ENCODE measurements at places on chromosomes 13 and 19.

DNA sequence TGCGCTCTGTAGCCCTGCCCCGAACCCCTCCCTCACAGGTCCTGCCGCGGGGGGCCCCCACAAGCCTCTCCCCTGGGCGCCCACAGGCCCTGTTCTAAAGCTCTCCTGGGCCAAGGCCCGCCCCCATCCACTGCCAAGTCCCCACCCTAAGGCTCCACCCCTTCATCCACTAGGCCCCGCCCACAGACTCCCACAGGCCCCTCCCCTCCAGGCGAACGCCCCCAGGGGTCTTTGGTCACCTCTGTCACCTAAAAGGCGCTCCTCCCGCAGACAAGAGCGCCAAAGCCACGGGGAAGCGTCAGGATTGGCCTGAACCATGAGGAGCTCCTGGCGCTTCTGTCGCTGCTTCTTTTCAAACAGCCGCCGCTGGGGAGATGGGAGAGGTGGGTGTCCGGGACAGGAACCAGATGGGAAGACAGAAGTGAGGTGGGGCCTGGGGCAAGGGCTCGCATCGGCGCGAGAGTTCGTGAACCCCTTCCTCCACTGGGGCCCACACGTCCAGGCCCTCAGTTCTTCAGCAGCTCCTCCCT is 2.3 kb downstream of the TULP2 start:
- no peak for DNase-seq

DNA sequence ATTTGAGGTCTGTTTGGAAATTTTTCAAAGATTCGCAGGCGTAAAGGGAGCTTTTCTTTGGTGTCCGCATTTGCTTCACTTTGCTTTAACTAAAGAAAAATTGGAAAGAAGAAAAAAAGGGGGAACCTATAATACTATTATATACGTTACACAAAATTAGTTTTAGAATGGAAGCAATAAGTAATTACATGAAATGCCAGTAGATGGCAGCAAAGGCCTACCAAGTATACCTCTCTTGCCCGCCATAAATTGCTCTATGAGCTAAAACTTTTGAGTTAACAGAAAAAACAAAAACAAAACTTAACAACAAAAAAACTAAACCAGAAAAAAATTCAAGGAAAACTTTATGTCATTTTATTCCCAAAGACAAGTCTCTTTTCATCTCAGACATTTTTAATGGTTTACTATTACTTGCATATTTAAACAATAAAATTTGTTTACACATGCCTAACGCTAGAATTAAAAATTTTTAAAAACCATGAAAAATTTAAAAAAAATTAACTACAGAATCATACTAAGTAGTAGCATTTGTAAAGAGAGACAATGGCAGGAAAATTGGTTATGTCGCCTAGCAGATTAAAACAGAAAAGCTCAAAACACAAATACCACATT is 271.4 kb downstream of the NALCN start:
- peak; percentile 30 for DNase-seq

DNA sequence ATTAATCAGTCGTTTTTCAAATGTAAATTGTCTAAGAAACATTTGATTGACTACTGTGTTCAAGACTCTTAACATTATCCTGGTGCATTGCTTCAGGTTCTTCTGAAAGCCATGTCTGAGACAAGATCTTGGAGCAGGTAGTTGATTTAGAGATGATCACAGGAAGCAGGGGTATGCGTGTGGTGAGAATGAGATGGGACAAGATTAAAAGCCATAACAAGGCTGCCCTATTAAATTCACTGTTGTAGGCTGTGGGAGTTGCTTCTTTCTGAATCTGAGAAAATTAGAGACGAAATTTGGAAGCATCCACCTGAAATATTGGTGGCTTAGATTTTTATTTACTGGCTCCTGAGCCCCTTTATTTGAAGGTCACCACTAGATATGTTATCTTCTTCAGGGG is 687.4 kb upstream of the SLITRK6 start:
- no peak for DNase-seq

- no peak for DNase-seq
Measured at GRCh38 chr13:113874579-113875428, 10.9 kb upstream of the GAS6 start.

GRCh38 chr19:43639519-43640423 is at the start of gene CADM4:
CADM4 (minus strand) TSS chr19:43639850; CDS start chr19:43639790, 60 bp downstream.
- DNase-seq = no peak

- peak; percentile 63 for DNase-seq
Measured at GRCh38 chr19:48674921-48675824, 2.4 kb upstream of the NTN5 start.

DNA sequence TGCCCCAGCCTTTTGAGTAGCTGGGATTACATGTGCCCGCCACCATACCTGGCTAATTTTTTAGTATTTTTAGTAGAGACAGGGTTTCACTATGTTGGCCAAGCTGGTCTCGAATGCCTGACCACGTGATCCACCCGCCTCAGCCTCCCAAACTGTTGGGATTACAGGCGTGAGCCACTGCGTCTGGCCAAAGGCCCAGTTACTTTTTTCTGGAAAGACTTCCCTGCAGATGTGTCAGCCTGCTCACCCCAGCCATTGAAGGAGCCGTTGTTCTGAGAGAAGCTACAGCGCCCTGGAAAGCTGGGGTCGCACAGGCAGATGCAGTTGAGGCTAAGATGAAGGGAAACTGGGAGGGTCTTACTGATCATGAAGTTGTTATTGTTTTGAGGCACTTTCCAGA is 7.9 kb upstream of the ZNF626 start:
- no peak for DNase-seq

- peak; percentile 18 for DNase-seq
Measured at GRCh38 chr13:64332048-64332447, 2898.1 kb downstream of the PCDH9 start.

DNA sequence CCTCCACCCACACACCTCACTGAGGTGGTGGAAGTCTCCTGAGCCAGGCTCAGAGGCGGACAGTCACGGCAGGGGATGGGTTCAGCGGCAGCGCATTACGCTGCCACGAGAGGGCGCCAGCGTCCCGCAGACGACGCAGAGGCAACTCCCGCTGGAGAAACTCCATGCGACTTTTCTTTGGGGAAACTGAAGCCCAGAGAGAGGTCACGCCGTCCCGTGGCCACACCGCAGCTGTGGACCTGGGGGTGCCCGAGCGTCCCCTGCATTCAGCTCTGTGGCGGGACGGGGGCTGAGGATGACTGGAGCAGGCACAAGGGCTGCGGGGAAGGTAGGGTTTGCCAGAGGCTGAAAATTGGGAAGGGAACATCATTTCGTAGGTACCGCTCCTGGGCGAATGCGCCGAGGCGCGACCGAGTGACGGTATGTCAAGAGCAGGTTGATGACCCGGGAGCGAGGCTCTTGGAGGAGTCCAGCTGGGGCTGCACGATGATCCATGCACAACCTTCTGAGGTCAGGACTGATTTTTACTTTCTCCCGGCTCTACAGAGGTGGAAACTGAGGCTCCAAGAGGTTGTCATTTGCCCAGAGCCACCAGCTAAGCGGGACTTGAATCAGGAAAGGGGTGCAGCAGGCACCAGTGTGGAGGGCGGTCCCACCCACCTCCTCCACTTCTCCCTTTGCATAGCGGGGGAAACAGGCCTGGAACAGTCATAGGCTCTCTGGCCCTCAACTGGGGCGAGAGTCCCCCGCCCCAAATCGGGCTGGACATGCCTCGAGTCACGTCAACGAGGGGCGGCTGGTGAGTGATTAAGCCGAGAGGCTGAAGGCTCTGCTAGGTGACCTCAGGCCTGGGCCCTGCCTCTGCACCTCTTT is 690 bp upstream of the ARRDC2 start:
- no peak for DNase-seq

DNA sequence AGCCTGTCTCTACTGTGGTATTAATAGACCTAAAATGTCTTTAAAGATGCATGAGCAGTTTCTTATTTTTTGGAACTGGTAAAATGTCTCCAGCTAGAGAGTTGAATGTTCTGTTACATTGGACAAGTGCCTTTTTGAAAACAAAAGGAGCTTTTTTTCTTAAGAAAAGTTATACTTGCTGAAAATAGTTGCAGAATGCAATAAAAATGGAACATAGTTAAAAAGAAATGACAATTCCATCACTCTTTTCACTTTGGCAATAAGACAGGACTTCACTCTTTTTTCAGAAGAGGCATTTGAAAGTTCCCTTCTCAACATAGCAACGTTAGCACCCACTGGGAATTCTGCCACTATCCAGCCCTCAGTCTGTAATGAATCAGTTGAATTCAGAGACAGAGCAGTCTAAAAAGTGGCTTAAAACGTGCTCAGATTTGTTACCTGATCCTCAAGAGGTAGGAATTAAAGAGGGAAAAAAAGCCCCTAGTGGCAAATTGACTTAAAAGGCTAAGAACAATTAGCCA is 10.1 kb downstream of the RGCC start:
- DNase-seq = no peak

DNA sequence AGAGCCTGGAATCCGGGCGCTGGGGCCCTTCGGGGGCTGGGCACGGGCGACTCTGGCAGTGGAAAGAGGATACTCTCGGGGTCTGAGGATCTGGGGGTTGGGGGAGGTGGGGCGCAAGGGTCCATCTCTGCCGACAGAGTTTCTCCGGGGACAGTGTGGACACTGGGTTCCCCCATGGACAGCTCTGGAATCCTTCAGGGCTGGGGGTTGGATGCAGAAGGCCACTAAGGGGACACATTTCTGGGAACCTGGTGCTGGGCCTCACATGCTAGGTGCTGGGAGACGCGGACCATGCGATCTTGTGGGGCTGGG is 2.3 kb downstream of the TGFBR3L start:
- no peak for DNase-seq

GRCh38 chr13:110012102-110012739 is 225.8 kb upstream of the IRS2 start:
- DNase-seq = no peak

DNA sequence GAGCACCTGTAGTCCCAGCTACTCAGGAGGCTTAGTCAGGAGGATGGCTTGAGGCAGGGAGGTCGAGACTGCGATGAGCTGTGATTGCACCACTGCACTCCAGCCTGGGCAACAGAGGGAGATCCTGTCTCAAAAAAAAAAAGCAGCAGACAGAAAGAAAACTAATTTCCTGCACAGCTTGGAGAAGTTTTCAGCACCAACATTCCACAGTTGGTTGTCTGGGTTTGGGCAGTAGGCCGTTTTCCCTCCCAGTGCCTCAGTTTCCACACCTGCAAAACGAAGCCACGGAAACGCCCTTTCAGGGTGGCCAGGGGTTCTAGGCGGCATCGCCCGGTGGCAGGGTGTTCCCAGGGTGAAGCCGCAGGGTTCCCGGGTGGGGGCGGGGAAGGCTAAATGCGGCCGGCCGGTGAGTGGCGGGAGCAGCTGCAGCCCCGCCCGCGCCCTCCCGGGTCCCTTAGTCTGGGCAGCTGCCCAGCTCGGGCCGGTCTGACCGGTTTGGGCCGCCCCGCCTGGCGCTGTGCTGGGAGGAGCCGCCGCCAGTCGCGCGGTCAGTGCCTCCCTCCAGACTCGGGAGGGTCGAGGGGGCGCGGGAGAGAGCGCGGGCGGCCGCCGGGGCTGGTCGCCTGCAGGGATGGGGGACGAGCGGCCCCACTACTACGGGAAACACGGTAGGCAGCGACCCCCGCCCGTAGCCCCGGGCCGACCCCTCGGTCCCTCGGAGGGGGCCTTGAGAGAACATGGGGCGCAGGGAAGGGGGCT is at the start of gene SLC44A2:
TSS of gene SLC44A2 (plus strand) at position 551 of the 759 bp plus-strand sequence. CDS start at position 632, 81 bp downstream.
- no peak for DNase-seq

DNA sequence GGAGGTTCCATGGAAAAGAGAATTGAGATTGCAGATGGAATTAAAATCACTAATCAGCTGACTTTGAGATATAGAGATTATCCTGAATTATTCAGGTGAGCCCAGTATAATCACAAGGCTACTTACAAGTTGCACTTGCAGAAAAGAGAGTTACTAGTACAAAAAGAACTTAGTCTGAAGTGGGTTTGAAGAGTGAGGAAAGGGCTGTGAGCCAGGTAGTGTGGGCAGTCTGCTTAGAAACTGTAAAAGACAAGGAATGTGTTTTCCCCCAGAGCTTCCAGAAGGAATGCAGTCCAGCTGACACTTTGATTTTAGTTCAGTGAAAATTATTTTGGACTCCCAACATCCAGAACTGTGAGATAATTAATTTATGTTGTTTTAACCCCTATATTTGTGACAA is 285.4 kb upstream of the GPC6 start:
- DNase-seq = no peak

GRCh38 chr13:24263632-24264031 is 45.7 kb upstream of the C1QTNF9 start:
- no peak for DNase-seq

DNA sequence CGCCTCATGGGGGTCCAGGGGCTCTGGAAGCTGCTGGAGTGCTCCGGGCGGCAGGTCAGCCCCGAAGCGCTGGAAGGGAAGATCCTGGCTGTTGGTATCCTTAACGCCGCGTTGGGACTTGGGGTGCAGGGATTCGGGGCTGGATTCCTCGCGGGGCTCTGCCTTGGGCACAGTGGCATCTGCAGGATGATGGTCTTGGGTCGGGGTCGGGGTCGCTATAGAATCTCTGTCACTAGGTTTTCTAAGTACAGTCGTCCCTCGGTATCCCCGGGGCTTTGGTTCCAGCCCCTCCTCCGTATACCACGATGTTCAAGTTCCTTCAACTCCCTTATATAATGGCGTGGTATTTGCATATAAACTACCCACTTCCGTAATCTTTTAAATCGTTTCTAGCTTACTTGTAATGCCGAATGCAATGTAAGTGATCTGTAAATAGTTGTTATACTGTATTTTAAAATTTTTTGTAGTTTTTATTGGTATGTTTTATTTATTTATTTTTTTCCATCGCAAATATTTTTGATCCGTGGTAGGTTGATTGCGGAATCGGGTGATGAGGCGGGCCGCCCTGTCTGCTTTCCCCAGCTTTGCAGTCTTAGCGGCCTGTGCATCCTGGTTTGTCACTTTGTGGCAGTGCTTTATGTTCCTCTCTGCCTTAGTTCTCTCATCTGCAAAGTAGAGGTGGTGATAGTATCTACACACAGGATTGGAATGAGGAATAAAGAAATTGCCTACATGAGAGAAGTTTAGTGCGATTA is 606 bp downstream of the ERCC5 start:
- no peak for DNase-seq

GRCh38 chr13:75404726-75405125 is 77.2 kb downstream of the TBC1D4 start:
- no peak for DNase-seq

GRCh38 chr13:77918391-77919245 is at the start of gene EDNRB:
EDNRB (minus strand) TSS chr13:77918831; CDS start chr13:77918573, 258 bp downstream.
- no peak for DNase-seq

DNA sequence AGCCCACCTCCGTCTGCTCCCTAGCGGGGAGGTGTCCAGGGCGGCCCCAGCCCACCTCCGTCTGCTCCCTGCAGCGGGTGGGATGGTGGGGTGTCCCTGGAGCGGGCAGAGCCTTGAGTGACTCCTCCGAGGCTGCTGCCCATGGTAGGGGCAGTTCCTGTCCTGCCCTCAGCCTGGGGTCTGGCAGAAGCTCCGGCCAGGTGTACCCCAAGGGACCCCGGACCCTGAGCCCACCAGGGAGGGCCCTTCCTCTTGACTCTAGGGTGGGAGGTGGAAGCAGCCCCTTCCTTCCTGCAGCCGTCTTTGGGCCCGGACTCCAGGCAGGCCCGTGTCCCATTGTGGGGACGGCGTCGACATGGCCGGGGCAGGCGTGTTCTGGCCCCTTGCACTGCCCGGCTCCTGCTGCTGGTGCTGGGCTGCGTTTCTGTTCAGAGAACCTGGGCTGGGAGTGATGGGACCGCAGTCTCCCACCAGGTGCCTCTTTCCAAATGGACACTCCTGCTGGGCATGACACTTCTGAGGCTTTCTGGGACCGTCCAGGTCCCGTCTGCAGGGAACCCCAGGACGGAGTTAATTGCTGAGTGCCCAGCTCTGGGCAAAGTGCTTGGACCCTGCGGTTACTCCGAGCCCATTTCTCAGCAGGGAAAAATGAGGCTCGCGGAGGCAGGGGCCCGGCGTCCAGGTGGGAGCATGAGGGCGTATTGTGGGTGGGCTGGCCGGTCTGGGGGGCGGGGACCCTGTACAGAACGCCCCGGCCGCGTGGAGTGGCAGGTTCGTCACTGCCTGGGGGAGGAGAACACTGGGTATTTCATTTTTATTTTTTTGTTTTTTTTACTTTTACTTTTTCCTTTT is 19.8 kb downstream of the ARID3A start:
- DNase-seq = no peak

Measured in NCI-H187 treated with DMSO at 0.1 percent for 48 hours (cell line).